ENCODE measurements at places on chromosomes 6 and 20. TPM values are rescaled to one million over a fixed set of nuclear protein-coding genes. Genes with fewer than 3 reads are reported as not detected.

POLR3F gene
- total RNA-seq = 8.8 TPM

DNA sequence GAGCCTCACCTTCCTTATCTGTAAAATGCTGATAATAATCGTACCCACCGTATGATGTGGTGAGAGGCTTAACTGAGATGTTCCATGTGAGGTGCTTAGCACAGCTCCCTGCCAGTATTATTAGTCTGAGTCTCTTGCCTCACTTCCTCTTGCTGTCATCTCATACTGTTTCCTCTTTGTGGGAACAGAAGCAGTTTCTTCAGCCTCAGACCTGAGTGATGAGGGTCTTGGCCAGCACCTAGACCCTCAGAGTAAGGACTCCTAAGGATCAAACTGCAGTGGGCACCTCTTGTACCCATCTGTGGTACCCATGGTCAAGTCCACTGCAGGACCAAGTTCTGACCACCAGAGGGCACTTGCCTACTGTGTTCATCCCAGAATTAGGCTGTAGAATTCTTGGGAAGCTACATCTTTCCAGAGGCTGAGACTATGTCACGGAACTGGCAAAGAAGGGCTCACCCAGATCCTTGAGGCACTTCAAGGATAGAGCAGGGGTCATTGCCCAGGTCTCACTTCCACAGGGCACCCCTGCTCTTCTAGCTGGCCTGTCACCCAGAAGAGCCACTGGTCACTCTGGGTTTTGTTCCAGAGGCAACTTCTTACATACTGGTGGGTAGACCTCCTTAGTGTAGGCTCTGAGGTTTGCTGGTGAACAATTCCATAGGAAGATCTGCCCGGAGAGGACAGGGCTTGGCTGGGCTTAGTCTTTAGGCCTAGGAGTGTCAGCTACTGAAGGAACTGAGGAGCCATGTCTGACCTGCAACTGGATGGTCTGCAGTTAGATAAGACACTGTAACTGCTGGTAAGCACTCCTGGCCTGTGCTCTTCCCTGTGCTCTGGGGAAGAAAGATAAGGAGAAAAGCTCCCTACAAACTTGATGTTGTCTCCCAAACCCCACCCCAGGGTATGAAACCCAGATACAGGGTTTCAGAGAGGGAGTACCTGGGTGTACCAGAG is 20.6 kb upstream of the SGK2 start:
- DNase-seq = peak; percentile 59

RNF144B gene
- 3.5 TPM for total RNA-seq

GRCh38 chr20:62665153-62665754 is 23.0 kb downstream of the SLCO4A1 start:
- DNase-seq = no peak

- DNase-seq = no peak
Measured at GRCh38 chr6:16876201-16876600, 114.9 kb upstream of the ATXN1 start.

SNAI1 gene
- 1.7 TPM for total RNA-seq

TRIM15 gene
- not detected for total RNA-seq

GRCh38 chr6:24859132-24859531 is 60.4 kb upstream of the ARMH2 start:
- DNase-seq = no peak

DUSP22 gene
- total RNA-seq = 26.3 TPM

DNA sequence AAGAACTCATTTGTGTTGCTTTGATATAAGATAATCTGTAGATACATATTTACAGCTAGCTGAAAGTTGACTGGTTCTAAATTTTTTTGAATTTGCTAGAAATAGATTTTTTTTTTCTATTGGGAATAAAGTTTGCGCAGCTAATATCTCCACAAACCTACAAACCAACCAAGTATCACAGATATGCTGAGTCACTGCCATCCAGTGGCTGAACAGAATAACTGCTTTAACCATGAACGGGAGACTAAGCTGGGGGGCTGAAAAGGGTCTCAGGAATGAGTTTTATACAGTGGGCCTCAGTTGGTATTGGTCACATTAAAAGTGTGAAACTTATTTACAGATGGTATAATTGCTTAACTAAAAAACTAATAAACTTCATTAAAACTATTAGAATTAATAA is 326.7 kb upstream of the CNR1 start:
- no peak for DNase-seq

DNA sequence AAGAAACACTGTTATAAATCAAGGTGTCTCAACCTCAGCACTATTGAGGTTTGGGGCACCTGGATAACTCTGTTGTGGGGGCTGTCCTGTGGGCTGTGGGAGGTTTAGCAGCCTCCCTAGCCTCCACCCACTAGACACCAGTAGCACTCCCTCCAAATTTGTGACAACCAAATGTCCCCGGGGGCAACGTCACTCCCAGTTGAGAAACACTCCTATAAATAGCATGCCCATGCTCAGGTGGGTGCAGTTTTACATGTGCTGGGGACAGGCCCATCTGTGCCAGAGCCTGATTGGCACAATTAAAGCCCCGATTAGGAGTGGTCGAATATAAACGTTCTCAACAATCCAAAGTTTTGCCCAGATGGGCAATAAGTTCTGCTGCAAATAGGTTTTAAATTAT is 78.9 kb downstream of the FAM50B start:
- no peak for DNase-seq

- no peak for DNase-seq
Measured at GRCh38 chr6:18016698-18017097, 29.3 kb upstream of the KIF13A start.

BTNL2 gene
- total RNA-seq = not detected

VARS2 gene
- total RNA-seq = 21.7 TPM

- DNase-seq = no peak
Measured at GRCh38 chr20:35273449-35274171, 4.3 kb downstream of the MMP24OS start.
